Endothelial cell (in vitro differentiated cells): ENCODE measurements at places on chromosomes 5 and 9.

- DNase-seq = no peak
- H3K27me3 ChIP-seq = no peaks in the 10 kb centered on the region
- no peaks in the 10 kb centered on the region for H3K4me1 ChIP-seq
- no peak overlapping the region for H3K27ac ChIP-seq
Measured at GRCh38 chr5:43362725-43363435, 49.3 kb downstream of the CCL28 start.

- H3K36me3 ChIP-seq = no peaks in the 10 kb centered on the region
- no peak for DNase-seq
- no peak overlapping the region for H3K4me3 ChIP-seq
- peaks cover 2% of the 10 kb centered on the region for H3K27me3 ChIP-seq
Measured at GRCh38 chr5:137370096-137371071, 128.7 kb downstream of the SPOCK1 start.

DNA sequence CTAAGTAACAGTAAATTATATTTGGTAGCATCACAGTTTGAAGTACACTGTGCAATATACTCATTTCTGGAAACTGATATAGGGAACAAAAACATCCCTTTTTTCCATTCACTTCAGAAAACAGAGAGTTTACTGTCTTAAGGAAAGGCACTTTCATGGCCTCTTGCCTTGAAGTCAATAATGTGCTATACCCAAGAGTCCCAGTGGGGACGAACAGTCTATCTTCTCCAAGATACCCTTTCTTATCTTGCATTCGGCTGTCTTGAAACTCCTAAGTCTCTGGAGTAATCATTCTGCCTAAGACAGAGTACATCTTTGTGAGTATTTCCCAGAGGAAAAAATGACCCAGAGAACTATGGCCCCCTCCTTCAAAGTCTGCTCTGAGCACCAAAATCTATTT, 107.1 kb downstream of the SLC1A3 start:
- H3K4me1 ChIP-seq = peaks cover 2% of the 10 kb centered on the region
- no peaks in the 10 kb centered on the region for H3K36me3 ChIP-seq
- H3K27me3 ChIP-seq = peaks cover 3% of the 10 kb centered on the region
- H3K4me3 ChIP-seq = no peak overlapping the region
- H3K27ac ChIP-seq = no peak overlapping the region

GRCh38 chr5:91484662-91485061, 101.5 kb upstream of the ARRDC3 start:
- no peak overlapping the region for H3K4me3 ChIP-seq
- DNase-seq = no peak
- H3K27ac ChIP-seq = no peak overlapping the region
- H3K36me3 ChIP-seq = no peaks in the 10 kb centered on the region

DNA sequence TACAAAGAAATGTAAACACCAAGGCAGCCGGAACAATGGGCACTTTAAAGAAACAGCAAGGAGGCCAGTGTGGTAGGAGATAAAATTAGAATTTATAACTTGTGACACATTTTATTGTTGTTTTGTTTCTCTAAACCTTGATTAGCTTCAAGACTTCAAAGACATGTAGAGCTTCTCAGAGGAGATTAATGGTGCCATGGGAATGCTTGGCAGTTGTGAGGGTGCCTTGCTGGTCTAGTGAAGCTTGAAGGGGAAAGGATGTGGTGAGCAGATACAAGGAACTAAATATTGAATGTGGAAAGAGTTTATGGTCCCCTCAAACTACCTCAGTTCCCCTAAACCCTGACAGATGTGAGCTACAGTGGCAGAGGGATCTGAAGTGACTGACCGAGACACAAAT, 322.4 kb upstream of the ADAMTS16 start:
- no peak overlapping the region for H3K27ac ChIP-seq
- DNase-seq = no peak
- H3K4me3 ChIP-seq = no peak overlapping the region

- H3K4me3 ChIP-seq = no peak overlapping the region
- H3K36me3 ChIP-seq = no peaks in the 10 kb centered on the region
- no peak for DNase-seq
- no peak overlapping the region for H3K27ac ChIP-seq
- no peaks in the 10 kb centered on the region for H3K4me1 ChIP-seq
- H3K27me3 ChIP-seq = no peaks in the 10 kb centered on the region
Measured at GRCh38 chr9:69949396-69949795, 94.3 kb upstream of the MAMDC2 start.

DNA sequence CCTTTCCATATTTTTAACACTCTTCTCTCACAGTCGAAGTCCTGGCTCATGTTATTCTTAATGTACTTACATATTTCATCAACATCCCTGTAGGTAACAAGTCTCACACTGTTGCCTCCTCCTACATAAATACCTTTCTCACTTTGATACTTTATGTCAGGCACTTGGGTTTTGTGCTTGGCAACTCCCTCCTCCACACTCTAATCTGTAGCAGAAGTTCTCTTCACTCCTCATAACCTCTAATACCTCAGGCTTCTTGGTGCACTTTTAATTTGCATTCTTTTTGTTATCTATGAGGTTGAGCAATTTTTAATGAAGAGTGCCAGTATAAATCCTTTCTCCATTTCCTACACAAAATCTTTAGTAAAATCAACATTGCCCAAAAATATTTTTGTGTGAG, 24.1 kb upstream of the ARRDC3 start:
- H3K36me3 ChIP-seq = no peaks in the 10 kb centered on the region
- DNase-seq = no peak
- peaks cover 10% of the 10 kb centered on the region for H3K4me1 ChIP-seq
- no peaks in the 10 kb centered on the region for H3K27me3 ChIP-seq

GRCh38 chr9:100375658-100376057, 22.9 kb upstream of the TEX10 start:
- H3K36me3 ChIP-seq = peaks cover 6% of the 10 kb centered on the region
- no peak overlapping the region for H3K27ac ChIP-seq
- H3K27me3 ChIP-seq = peaks cover 2% of the 10 kb centered on the region
- no peak for DNase-seq

- H3K4me1 ChIP-seq = peaks cover 14% of the 10 kb centered on the region
- no peak overlapping the region for H3K27ac ChIP-seq
- DNase-seq = no peak
- no peak overlapping the region for H3K4me3 ChIP-seq
- no peaks in the 10 kb centered on the region for H3K36me3 ChIP-seq
Measured at GRCh38 chr5:112533362-112533761, 114.3 kb upstream of the EPB41L4A start.

GRCh38 chr9:94675008-94675881, 35.9 kb upstream of the FBP1 start:
- H3K27ac ChIP-seq = no peak overlapping the region
- H3K4me1 ChIP-seq = peaks cover 6% of the 10 kb centered on the region
- no peak overlapping the region for H3K4me3 ChIP-seq
- DNase-seq = no peak
- no peaks in the 10 kb centered on the region for H3K27me3 ChIP-seq
- no peaks in the 10 kb centered on the region for H3K36me3 ChIP-seq

GRCh38 chr5:110329955-110330525, 396.4 kb downstream of the TMEM232 start:
- H3K4me1 ChIP-seq = peaks cover 6% of the 10 kb centered on the region
- H3K4me3 ChIP-seq = no peak overlapping the region
- DNase-seq = no peak
- H3K27me3 ChIP-seq = peaks cover 2% of the 10 kb centered on the region

- no peak overlapping the region for H3K27ac ChIP-seq
- no peaks in the 10 kb centered on the region for H3K4me1 ChIP-seq
- DNase-seq = no peak
- peaks cover 5% of the 10 kb centered on the region for H3K27me3 ChIP-seq
Measured at GRCh38 chr9:97880336-97880735, 27.3 kb downstream of the FOXE1 start.

GRCh38 chr9:9170439-9171134, 1371.0 kb upstream of the DMAC1 start:
- no peaks in the 10 kb centered on the region for H3K36me3 ChIP-seq
- H3K27ac ChIP-seq = no peak overlapping the region
- H3K27me3 ChIP-seq = no peaks in the 10 kb centered on the region
- H3K4me3 ChIP-seq = no peak overlapping the region
- DNase-seq = no peak
- H3K4me1 ChIP-seq = no peaks in the 10 kb centered on the region

- no peak for DNase-seq
- H3K4me3 ChIP-seq = no peak overlapping the region
- H3K36me3 ChIP-seq = no peaks in the 10 kb centered on the region
- peaks cover 2% of the 10 kb centered on the region for H3K27me3 ChIP-seq
- no peak overlapping the region for H3K27ac ChIP-seq
Measured at GRCh38 chr9:110520120-110520701, 59.3 kb downstream of the SVEP1 start.

- no peak for DNase-seq
- H3K4me1 ChIP-seq = peaks cover 5% of the 10 kb centered on the region
- H3K36me3 ChIP-seq = no peaks in the 10 kb centered on the region
- no peaks in the 10 kb centered on the region for H3K27me3 ChIP-seq
- no peak overlapping the region for H3K4me3 ChIP-seq
Measured at GRCh38 chr5:82661933-82662332, 383.8 kb upstream of the RPS23 start.

DNA sequence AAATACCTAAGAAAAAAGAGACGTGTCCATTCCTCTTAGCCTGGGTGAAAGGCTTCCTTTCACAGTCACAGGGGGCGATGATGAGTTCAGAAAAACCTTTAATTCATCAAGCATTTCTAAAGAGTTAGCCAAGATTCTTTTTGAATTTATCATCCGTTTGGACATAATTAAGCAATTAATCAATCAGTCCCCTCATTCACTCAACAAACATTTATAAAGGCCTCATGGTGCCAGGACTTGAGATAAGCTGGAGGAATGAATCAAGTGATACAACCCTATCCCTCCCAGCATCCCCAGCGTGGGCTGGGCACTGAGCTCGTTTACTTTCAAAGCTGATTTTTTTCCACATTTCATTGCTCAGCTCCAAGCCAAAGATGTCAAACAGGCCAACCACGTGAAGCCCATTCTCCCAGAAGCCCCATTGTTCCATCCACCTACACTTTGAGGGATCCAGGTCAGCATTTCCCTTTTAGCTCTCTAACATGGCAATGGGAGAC, 140.5 kb downstream of the SLIT3 start:
- peaks cover 2% of the 10 kb centered on the region for H3K27me3 ChIP-seq
- H3K27ac ChIP-seq = no peak overlapping the region
- no peak overlapping the region for H3K4me3 ChIP-seq
- H3K4me1 ChIP-seq = no peaks in the 10 kb centered on the region
- no peak for DNase-seq

DNA sequence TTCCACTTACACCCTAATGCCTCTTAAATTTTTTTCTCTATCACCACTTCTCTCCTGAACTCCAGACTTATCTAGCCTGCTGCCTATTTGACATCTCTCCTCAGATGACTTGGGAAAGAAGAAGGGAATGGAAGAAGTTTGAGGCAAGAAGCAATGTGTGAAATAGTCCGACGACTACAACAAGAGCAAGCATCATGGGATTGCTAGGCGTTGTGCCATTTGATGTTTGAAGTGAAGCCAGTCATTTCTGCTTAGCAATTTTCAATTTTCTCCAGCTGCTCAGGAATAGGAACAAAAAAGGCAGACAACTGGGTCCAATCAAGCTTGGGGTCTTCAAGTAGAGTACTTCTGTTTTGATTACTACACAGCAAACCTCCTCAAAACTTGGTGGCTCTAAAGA, 106.4 kb downstream of the HSD17B3 start:
- H3K27ac ChIP-seq = peak overlapping the region; percentile 30
- H3K27me3 ChIP-seq = peaks cover 10% of the 10 kb centered on the region
- peaks cover 29% of the 10 kb centered on the region for H3K4me1 ChIP-seq
- peaks cover 25% of the 10 kb centered on the region for H3K36me3 ChIP-seq
- H3K4me3 ChIP-seq = no peak overlapping the region

DNA sequence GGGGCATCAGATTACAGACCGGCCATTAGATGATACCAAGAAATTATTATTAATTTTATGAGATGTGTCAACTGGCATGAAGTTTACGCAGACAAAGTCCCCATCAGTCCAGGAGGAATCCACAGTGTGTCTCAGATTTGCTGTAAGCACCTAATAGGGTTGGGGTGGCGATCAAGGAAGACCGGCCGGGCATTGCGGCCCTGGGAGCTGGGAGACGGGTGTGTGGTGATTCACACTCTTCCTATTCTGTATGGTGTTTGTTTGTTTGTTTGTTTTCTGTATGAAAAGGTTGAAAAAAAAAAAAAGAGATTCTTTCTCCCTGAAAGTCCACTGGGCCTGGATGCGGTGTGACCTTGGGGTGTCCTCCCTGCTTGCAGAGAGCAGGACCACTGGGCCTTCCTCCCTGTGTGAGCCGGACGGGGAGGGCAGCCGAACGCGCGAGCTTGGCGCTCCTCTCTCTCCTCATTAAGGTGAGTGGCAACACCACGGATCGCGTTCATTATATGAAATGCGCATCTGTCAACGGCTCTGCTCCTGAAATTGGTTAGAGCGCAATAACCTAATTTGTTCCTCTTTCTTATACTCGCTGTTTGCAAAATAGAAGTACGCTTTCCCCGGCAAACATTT, 15.1 kb downstream of the RASGEF1C start:
- no peaks in the 10 kb centered on the region for H3K4me1 ChIP-seq
- no peaks in the 10 kb centered on the region for H3K36me3 ChIP-seq
- no peak overlapping the region for H3K27ac ChIP-seq
- DNase-seq = no peak

DNA sequence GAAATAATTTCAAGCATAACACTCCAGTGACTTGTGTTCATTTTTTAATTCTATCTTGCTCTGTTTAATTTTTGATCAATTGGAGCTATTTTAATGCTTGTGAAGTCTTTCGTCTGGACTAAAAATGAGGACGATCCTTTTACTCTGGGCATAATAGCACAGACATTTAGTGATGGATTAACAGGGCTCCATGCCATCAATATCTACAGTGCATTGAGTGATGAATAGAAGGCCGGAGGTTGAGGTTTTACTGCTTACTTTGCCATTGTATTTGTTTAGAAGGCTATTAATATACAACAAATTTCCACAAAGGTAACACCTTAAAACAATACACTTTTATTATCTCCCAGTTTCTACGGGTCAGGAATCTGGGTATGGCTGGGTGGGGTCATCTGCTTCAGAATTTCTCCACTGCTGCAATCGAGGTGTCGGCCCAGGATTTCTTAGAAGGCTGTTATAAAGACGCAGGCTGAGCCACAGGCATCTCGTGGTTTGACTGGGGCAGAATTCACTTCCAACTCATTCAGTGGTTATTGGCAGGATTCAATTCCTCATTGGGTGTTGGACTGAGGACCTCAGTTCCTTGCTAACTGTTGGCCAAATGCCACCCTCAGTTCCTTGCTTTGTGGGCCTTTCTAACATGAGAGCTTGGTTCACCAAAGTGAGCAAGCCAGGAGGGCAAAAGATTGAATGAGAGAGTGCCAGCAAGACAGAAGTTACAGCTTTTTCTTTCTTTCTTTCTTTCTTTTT, 265.4 kb upstream of the VLDLR start:
- H3K27me3 ChIP-seq = no peaks in the 10 kb centered on the region
- DNase-seq = no peak
- peaks cover 16% of the 10 kb centered on the region for H3K4me1 ChIP-seq

DNA sequence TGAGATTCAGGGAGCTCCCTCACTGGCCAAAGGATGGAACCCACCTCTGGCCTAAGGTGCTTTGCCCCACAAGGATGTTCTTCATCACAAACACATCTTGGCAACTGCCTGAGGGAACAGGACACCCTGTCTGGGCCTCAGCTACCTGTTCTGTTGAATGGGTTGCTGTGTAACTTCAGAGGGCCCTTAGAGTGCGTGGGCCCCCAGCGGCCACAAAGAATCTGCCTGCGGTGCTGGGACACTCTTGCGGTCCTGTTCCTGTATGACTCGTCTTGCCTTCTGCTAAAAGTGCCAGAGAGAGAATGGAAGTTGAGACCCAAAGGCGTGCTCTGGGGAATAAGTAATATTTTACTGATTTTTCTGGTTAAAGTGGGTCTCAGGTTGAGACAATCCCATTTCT, 14.1 kb upstream of the RPL26L1 start:
- H3K4me1 ChIP-seq = peaks cover 6% of the 10 kb centered on the region
- H3K4me3 ChIP-seq = no peak overlapping the region
- H3K27me3 ChIP-seq = peaks cover 11% of the 10 kb centered on the region
- no peak for DNase-seq
- peaks cover 5% of the 10 kb centered on the region for H3K36me3 ChIP-seq
- no peak overlapping the region for H3K27ac ChIP-seq
